ENCODE measurements at places on chromosomes 2 and 18.

- DNase-seq, result no peak
These were observed 25.4 kb upstream of the CNTNAP5 start for GRCh38 chr2:123999681-124000080.

DNA sequence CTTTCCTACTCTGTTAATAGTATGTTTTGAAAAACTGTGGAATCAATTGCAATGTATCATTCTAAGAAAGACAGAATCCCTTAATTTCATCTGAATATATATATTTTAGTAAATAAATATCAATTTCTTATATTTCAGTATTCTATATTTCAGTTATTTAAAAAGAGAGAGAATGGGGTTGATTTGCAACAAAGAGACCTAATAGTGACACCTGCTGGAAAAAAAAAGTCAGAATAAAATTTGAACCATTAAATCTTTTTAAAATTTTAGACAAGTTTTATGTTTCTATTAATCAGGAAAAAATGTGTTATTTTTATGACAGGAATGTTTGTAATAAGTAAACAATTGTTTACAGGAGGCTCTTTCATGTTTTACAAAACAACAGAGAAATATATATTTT, 20.7 kb upstream of the CCNT2 start:
- peak; percentile 13 for DNase-seq

DNA sequence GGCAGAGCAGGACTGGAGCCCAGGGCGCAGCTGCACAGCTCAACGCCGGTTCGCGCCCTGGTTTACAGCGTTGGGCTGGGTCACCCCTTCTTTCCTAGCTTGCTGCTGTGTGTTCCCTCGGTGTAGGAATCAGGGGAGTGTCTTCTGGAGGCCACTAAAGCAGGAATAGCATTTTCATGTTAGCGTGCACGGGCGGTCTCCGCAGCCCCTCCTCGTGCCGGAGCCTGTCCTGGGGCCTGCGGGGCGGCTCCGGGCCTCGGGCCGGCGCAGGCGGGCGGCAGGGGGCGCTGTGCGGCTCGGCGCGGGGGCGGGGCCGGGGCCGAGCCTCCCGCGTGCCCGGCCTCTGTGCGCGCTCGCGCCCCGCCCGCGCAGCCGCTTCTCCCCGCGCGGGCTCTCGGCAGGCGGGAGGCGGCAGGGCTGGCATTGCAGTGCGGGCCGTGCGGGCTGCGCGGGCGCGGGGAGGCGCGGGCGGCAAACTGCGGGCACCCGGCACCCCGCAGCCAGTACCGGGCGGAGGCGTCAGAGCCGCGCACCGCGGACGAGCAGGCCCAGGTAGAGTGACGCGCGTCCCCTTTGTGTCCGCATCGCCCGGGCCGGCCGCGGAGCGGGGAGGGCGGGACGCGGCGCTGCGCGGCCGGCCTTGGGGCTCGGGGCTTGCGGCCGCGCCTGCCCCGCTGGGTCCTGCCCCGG, at the start of gene RNF144A:
Gene RNF144A, plus strand, starts transcription at position 342 of the 690 bp plus-strand sequence. CDS start 79,515 bp downstream, outside the sequence.
- DNase-seq, result peak; percentile 52

GRCh38 chr2:197241596-197241995, 69.0 kb downstream of the ANKRD44 start:
- no peak for DNase-seq

- no peak for DNase-seq
These were observed 42.6 kb downstream of the STK17B start for GRCh38 chr2:196128749-196129148.

DNA sequence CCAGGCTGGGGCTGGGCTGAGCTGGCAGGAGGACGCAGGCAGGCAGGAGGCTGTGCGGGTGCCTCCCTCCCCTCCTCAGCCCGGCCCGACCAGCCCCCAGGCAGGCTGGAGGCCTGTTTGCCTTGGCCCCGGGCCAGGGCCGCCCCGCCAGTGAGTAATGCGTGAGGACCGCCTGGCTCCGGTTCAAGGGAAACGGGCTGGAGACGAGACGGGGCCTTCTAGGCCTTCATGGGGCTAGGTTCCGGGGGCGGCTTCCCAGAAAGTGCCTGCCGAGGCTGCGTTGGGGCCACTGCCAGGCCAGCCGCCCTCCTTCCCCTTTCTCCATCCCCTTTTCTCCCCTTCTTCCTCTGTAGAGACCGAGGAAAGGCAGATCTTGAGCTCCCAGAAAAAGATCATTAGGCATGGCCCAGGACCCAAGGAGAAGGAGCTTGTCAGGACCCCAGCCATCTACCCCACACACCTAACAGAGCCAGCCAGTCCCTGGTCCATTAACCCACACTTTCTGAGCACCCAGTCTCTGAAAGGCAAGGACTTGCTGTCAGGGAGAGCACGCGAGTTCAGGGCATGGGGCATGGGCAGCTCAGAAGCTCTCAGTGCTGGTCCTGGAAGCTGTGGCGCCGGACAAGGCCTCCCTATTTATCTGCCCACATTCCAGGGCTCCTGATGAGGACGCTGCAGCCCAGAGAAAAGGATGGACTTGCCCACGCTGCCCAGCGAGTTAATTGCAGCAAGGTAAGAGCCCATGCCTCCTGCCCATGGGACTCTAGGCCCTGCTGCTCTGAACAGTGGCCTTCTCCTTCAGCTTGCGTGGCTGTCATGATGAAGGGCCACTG, 48.5 kb downstream of the SMAD7 start:
- DNase-seq, result no peak

DNA sequence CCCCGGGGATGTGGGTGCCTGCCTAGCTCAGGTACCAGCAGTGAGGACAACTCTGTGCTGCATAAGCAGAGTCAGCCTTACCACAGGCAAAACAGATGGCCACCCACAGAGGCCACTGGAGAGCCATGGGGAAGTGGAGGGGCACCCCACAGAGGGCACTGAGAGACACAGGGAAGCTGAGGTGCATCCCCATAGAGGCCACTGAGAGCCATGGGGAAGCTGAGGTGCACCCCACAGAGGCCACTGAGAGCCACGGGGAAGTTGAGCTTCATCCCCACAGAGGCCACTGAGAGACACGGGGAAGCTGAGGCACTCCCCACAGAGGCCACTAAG, 134.1 kb upstream of the EPAS1 start:
- DNase-seq, result no peak
